ENCODE measurements at places on chromosomes 4 and X.

- no peak for DNase-seq
These were observed 325.5 kb upstream of the SLC7A11 start for GRCh38 chr4:138567696-138568095.

DNA sequence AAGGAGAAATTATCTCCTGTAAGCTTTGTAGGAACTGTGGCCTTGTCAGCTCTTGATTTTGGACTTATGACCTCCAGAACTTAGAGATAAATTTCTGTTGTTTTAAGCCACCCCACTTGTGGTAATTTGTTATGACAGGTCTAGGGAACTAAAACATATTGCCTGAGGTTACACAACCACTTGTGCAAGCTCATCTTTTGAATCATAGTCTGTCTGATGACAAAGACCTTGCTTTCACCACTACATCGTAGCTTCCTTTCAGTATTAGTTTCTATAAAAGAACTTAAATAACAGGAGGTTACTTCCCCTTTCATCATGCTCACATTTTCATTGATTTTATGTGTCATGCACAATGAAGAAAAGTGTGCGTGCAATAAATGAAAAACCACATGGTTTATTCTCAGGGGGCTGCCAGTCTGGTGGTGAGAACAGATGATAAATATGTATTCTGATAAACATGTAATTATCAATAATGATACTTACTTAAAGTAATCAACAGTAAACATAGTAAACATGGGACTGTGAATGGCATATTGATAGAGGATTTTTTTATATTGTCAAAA is 690.0 kb upstream of the HS3ST1 start:
- DNase-seq = peak; percentile 31

DNA sequence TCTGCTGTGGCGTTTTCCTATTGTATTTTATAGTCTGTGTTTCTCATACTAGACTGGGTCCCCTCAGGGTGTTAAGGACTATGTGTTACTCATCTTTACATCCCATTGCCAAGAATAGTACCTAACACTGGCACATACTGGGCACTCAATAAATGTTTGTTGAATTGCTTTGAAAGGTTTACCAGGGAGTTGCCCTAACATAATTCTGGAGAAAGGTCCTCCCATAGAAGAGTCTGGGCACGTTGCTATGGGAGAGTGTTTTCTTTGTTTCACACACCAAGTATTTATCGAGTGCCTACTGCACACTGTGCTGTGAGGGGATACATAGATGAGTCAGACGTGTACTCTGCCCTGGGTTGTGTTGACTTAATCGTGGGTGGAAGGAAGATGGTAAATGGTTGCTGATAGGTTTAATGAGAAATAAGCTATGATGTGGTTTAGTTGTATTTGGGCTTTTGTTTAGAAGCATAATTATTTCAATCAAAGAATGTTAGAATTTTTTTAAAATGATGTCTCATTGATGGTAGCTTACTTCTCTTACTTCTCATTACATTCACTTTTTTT is 42.9 kb downstream of the AFF1 start:
- no peak for DNase-seq

- no peak for DNase-seq
These were observed 79.8 kb upstream of the SMARCAD1 start for GRCh38 chr4:94127707-94128328.

DNA sequence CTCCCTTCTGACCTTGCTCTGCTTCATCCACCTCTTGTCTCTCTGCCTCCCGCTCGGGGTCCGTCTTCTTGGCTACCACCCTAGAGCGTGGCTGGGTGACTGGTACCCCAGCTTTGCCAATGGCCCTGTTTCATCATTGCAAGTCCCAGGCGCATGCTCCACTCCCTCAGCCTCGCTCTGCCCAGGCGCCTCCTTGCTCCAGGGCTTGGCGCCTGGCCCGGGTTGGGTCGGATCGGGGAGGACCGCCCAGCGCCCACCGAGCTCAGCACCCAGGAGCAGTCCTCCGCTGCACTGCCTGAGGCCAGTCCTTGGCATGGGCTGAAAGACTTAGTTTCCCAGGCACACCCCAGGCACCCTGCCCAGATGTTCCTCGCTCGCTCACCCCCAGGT is 577 bp downstream of the BGN start:
- no peak for DNase-seq

GRCh38 chrX:31153475-31154047 is 81.7 kb upstream of the FTHL17 start:
- no peak for DNase-seq

- DNase-seq = no peak
These were observed 176.4 kb downstream of the IL13RA2 start for GRCh38 chrX:114841051-114841450.

DNA sequence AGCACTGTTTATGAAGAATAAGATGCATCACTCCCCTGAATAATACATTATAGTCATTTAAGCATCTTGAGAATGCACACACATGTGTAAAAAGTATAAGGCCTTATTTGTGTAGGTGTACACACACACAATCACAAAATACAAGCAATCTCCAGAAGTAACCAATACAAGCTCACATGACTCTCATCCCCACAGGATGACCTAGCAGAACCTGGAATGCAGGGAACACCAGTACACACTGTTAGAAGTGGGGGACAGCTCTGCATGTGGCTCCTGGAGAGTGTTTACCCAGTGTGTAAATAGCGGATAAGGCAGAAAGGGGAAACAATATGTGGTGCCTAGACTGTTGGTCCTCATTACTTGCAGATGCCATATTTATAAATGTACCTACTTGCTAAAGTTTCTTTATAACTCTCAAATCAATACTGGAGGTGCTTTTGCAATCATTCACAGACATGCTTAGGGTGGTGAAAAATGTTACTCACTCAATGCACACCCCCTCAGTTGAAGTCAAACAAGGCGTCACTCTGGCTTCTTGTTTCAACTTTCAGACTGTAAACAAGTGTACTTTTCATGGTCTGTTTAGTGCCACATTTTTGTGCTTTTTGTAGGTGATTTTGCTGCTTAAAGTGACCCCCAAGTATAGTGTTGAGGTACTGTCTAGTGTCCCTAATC is 73.1 kb downstream of the MAGEB17 start:
- DNase-seq = no peak

- no peak for DNase-seq
These were observed 514.5 kb upstream of the SLIT2 start for GRCh38 chr4:19736968-19737756.

DNA sequence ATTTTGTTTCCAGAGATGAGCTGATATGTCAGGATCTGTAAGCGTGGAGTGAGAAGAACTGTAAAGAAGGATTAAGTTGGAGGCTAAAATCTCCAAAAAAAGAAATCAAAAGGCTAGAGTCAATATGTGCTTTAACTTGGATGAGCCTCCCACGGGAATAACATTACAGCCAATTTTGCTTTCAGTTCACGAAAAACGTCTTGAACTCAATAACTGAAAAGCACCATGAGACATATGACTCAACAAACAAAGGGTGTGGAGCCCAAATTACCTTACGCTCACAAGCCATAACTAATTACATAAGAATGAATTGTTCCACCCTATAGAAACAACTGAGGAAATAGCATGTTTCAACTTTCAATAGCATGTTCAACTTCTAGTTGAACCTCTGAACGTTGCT is 22.3 kb downstream of the TMPRSS11D start:
- DNase-seq = no peak

GRCh38 chr4:151643564-151643963 is 117.2 kb downstream of the GATB start:
- no peak for DNase-seq

DNA sequence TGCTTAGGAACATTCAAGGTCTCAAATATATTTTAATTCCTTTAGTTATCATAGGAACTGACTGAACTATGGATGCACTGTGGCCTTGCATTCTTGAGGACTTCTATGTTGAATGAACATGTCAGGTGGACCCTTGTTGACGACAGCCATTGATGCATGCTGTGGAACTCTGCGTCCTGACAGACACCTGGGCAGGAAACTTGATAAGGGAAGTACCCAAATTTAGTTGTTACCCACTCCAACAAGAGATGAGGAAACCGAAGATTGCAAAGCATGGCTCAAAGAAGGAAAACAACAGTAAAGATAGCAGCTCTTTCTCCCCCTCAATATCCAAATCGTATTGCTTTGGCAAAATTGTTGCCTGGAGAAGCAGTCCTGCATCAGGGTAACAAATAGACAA is 540.0 kb upstream of the NR3C2 start:
- no peak for DNase-seq

GRCh38 chr4:125091-125771 is 930 bp downstream of the ZNF718 start:
- DNase-seq = peak; percentile 15

- peak; percentile 64 for DNase-seq
These were observed 2.9 kb downstream of the HCFC1 start for GRCh38 chrX:153968754-153969124.

DNA sequence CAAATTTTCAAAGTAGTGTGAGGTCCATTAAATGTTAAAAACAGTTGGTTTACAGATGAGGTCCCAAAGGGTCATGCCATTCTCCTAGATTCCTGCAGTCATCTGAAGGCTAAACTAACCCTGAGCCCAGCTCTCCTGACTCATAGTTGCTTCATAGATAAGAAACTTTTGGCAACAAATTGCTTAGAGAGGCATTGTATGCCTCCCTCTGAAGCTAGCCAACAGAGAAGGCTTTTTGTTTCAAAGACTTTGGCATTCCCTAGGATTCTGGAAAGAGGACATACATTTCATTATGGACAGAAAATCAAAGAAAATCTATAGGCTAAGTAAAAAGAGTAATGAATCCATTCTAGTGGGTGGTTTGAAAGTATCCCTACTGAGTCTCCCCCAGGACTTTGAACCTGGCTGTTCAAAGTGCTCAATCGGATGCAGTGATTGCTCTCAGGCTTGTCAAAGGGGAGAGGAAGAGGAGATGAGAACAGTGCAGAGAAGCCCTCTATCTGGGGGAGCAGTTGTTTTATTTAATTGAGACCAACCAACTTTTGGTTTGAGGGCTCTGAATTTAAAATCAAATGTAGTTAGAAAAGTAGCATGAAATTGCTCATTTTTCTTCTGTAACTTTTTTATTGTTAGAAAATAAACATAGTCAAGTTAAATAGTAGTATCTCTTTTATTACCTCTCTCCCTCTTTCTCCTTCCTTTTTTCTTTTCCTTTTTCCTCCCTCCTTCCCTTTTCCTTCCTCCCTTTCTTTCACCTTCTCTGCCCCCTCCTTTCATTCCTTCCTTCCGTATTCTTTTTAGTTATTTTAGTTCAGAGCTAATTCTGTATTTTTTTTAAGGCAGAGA is 72.3 kb upstream of the ZNF518B start:
- DNase-seq = no peak

- DNase-seq = no peak
These were observed 47.7 kb downstream of the PRPS1 start for GRCh38 chrX:107675823-107676555.

DNA sequence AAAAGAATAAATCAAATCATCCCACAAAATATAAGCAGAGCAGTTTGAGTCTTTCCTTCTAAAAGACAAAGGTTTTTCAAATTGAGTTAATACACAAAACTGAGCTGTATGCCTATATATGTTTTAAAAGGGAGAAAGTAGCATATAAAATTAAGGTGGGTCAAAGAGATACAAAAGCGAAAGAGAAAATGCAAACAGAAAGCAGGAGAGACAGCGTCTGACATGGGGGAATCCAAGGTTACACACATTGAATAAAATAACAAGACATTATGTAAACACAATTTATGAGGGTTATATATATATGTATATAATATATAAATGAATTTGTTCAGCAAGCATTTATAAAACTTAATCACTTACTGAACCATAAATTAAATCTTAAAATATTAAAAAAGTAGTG is 276.1 kb upstream of the LCORL start:
- DNase-seq = no peak

DNA sequence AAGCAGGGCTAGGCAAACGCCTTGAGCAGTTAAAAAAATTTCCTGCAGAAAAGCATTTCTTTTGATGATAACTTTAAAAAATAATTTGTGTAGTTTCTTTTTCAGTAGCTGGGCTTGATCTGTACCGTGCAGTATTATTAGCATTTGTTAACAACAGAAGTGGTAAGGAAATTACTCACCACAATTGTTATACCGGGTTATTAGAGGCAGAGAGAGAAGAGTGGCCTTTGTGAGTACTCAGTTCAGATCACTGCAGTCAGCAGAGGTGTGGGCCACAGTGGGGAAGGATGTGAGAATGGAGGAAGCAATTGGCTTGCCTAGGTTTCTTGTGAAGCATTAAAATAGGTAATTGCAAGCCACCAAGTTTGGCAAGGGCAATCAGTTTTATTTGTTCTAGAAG is 14.3 kb upstream of the IL21 start:
- DNase-seq = peak; percentile 32

DNA sequence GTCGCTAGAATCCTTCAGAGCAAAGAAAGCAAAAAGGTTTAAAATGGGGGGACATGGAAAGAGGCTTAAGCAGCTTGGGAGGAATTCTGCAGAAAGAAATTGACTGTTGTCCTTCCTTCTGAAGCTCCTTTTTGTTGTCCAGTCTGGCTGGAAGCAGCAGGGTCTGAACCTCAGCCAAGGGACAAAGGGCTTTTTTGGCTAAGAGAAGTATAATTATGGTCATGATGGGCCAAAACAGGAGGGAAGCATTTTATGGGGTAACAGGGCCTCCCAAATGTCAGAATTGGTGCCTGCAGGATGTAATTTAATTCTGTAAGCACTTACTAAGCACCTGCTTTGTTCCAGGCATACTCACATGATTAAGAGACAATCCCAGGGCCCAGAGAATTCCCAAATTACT is 74.2 kb upstream of the CPEB2 start:
- no peak for DNase-seq

DNA sequence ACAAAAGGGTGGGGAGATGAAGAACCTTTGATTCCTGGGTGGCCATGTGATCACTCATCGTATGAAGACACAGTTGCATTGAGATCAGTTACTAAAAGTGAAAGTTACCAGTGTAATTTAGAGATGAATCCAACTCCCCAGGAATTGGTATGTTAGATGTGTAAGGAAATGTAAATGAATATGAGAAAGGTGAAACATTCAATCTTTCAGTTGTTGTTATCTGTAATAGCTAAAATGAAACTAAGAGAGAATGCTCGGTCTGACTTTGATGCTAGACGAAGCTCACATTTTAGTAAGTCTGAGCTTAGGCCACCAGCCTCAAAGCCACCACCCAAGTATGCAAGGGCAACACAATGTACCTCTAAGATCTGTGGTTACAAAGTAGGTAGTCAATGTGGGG is 194.3 kb upstream of the POF1B start:
- no peak for DNase-seq

- peak; percentile 27 for DNase-seq
These were observed 15.0 kb downstream of the SCARB2 start for GRCh38 chr4:76198411-76199237.

- DNase-seq = no peak
These were observed 161.1 kb upstream of the NDST4 start for GRCh38 chr4:115274545-115274944.

GRCh38 chr4:2832309-2832980 is 11.2 kb upstream of the ADD1 start:
- no peak for DNase-seq

- DNase-seq = no peak
These were observed 68.5 kb downstream of the EFNB1 start for GRCh38 chrX:68897118-68897945.

Measured in CD4-positive, alpha-beta T cell treated with Interferon alpha-2 for 1 hour (primary cell).